Stimulated activated CD4-positive, alpha-beta T cell treated with anti-CD3 and anti-CD28 coated beads, Interleukin-1b, Interleukin-23, amount 100 ng/mL, for 4 hours (primary cell): ENCODE measurements at places on chromosomes 1 and 21.

- DNase-seq = no peak
These were observed 186.0 kb downstream of the PSMG1 start for GRCh38 chr21:38997051-38997842.

DNA sequence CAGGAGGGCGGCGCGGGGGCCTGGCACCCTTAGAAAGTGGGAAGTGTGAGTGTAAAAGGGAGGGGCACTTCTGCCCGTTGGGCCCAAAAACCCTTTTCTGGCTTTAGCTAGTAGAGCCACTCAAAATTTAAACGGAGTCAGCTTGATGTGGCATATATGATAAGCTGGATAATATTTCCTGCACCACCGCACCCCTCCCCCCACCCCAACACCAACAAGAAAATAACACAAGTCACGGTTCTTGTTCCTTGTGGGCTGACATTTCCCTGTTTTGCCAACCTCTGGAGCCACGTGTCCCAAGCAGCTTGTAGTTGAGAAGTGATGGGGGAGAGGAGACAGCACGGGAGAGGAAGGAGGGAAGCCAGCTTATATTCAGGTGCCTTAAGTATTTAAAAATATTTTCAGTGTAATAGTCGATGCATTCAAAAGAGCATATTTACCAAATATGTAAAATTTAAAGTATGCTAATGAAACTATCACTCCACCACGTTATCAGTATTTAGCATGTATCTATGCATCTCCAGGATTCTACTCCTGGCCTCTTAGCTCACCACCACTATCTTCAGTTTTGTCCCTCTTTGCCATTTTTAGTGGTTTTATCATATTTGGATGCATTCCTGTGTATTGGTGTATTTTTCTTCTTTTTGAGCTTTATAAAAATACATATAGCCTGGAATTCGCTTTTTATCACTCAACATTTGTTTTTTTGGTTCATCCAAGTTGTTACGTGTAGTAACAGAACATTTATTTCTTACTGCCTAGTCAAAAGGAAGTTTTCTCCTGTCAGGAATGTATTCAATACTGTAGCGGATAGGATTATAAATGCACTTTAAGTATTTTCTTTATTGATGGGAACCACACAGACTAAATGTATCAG, 773 bp upstream of the DDX59 start:
- DNase-seq = no peak

DNA sequence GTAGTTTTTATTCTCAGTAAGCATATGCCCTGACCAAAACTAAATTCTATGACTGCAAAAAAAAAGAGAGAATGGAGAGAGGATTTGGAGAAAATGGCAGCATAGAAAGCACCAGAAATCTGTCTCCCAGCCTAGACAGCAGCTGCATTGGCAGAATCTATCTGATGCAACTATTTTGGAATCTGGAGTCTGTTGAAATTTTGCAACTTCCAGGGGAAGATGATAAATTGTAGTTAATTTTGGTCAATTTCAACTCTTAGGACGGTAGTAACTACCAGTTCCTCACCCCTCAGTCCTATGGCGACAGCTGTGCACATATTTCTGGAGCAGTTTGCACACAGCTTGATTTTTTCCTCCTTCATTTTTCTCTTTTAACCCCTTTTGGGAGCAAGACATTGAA, 10.9 kb downstream of the EXO5 start:
- no peak for DNase-seq

GRCh38 chr1:168468042-168468809, 75.6 kb downstream of the XCL2 start:
- DNase-seq = no peak

- no peak for DNase-seq
These were observed 13.3 kb downstream of the MFAP2 start for GRCh38 chr1:16967095-16967575.

DNA sequence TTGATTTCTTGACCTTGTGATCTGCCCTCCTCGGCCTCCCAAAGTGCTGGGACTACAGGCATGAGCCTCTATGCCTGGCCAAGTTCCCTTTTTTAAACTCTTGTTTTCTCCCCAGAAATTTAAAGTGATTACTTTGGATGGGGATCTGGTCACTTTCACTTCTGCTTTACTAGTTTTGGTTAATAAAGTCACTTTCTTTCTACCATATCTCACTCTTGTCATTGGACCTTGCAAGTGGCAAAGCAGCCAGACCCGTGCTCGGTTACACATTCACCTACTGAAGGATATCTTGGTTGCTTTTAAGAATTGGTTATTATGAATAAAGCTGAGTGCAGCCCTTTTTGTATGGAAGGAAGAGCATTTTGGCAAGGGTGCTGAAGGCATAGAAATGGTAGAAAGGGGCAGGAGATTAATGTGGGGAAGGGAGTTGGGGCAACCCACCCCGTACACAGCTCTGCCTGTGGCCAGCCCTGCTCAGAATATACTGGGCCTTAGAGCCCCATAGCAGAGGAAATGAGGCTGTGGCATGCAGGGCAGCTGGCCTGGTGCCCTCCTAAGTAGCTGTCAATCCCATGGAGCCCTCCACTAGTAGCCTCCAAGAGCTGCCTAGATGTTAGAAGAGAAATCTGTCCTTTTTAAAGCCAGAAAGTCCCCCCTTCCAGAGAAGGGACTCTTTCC, 40.7 kb downstream of the CD2 start:
- no peak for DNase-seq

DNA sequence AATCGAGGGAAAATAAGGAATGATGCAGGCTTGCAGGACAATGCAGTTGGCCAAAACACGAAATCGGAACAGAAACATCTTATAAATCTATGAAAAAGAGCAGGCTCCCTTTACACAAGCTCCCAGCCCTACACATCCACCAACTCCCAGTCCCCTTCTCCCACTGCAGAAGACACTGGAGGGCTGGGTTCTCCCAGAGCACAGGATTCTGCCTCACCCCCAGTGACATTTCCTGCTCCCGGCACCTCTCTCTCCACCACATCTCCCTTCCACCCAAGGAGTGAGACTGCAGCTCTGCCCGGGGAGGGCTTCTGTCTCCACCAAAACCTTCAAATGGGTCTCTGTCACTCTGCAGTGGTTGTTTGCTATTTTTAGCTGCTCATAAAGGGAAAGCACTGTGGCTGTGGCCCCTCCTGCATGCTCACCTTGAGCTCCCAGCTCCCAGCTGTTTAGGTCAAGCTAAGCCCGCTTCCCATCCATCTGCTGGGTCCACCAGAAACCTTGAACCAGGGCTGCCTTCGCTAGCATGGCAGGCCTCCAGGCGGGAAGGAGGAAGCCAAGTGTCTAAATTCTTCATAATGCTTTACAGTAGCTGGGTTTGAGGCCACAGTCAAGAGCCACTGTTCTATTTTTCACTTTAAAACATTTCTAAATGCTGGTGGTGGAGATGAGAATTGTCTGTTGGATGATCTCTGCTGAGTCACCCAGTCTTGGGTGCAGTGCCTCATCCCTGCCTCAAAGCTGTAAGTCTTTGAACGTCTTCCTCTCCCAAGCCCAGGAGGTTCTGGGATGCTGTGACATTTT, 3.3 kb upstream of the C2CD2 start:
- no peak for DNase-seq

GRCh38 chr1:46020010-46020409, 112.4 kb downstream of the PIK3R3 start:
- DNase-seq = no peak

DNA sequence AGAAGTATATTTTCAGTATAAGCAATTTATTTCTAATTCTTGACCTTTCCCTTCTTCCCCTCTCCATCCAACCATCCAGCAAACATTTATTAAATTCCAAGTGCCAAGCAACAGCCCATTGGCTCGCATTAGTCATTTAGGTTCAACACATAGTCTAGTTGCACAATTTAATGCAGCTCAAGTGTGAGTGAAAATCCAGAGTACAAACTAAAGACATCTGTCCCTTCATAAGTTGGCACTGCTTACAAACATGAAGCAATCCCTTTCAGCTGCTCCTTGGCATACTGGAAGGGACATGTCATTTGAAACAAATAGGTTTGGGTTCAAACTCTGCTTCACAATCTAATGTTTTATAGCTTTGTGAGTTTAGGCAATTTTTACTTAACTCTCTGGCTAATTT, 10.7 kb downstream of the CASQ2 start:
- DNase-seq = no peak

GRCh38 chr1:212341090-212341489, 55.9 kb downstream of the PPP2R5A start:
- no peak for DNase-seq

DNA sequence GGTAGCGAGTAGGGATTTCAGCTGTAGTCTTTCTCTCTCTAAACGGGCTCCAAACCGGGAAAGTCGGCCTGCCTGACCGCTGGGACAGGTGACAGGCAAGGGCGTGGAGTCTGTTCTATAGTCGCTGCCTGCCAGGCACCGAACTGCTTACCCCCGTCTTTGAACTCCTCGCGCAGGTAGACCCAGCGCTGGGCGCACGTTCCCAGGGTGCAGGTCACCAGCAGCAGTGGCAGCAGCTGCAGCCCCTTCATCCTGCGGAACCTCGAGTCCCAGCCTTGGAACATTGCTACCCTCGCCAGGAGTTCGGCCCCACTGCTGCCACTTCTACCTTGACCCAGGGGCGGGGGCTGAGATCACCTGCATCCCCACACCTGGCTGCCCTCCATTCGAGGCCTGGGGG, 22.2 kb upstream of the OSBPL9 start:
- DNase-seq = no peak

- DNase-seq = no peak
These were observed 34.5 kb upstream of the ACTRT2 start for GRCh38 chr1:2986549-2987305.

DNA sequence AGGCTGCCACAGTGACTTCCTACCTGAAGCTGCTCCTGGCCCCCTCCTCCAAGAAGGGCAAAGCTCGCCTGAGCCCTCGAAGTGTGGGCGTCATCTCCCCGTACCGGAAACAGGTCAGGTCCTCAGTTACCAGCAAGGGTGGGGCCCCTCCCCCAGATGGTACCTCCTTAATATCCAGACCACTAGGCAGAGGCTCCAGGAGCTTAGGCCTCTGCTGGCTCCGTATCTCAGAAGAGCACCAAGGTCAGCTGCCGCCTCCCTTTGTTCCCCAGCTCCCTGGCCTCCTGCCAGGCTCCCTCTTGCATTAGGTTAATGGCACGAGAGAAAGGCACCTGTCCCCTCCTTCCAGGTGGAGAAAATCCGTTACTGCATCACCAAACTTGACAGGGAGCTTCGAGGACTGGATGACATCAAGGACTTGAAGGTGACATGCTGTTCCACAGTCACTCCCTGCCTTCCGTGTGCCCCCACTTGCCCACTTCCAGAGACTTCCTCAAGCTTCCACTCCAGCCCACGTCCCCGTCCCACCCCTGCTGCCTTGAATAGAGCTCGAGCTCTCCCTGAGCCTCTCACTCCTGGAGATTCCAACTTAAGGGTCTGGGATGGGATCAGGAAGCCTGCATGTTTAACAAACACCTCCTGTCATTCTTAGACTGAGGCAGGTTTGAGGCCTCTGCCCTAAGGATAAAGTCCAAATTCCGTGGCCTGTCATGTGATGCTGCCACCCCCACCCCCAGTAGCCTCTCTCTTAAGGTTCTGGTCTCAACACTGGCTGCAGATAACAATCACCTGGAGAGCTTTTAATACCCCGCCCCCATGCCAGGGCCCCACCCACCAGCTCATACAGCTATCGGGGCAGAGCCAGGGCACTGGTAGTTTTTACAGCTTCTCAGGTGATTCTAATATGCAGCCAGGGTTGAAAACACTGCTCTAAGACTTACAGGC, 8.3 kb downstream of the RHOC start:
- DNase-seq = no peak

DNA sequence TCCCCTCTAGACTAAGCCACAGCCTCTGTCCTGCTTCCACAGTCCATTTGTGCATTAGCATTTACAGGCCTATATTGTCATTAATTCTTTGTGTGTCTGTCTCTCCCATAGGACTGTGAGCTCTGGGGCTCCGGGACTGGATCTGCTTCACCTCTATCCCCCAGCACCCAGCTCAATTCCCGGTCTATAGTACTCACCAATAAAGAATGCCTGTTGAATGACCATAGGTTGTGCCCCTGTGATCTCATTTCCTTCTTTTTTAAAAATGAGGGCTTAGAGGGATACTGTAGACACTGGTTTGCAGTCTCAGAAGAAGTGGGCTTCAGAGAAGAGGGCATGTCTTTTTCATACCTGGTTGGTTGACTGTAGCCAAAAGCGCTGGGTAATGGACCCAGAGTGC, 8.8 kb upstream of the POU3F1 start:
- DNase-seq = no peak

DNA sequence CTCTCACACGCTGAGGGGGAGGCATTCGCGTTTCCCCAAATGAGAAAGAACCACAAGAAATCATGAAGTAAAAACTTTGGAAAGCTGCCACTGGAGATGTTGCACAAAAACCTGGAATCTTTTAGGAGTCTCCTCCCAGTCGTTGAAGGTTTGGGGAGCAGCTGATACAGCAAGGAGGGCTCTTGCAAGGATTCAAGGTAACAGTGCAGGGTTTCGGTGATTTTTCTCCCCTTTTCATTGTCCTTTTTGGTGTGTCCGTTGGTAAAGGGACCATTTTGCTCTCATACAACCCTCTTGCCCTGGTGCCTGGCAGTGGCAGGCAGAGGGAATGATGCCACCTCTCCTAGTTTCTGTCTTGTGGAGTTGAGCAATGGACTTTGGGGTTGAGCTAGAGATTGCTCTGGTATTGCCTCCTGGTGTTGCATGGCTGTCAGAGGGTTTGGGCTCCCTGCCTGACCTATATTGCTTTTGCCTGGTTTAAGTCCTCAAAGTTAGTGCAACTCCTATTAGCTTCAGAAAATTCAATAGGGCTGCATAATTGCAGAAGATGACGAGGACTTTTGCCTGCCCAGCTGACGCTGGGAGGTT, 872 bp downstream of the BRINP2 start:
- DNase-seq = no peak

- DNase-seq = no peak
These were observed 62.4 kb upstream of the WNT4 start for GRCh38 chr1:22204989-22205913.
